ENCODE measurements at places on chromosomes 7 and 10.

DNA sequence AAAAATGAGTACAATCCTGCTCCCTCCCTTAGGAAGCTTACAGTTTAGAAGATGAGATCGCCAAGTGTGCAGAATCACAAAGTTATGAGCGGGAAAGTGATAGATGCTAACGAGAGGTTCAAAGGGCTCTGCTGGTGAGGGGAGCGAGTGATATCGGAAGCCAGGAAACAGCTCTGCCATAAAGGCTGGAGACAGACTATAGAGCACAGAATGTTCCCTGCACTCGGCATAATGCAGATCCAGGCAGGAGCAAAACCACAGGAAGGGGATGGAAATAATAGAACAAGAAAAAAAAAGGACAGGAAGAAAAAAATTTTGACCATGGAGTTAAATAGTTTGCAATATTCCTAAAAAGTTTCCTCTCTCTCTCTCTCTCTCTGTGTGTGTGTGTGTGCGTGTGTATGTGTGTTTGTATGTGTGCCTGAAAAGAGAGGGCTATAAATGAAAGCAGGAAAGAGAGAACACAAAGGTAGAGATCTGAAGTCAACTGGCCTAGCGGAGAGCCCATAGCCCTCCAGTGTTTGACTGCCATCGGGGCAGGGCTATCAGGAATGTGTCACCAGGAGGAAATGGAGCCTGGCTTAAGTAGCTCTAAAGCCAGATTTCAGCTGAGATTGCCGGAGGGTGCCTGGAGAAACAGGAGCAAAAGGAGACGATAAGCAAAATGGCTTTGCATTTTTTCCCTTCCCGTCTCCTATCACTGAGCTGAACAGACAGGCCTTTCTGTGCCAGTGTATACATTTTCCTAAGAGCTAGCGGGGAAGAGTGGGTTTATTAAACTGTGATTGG, 175.8 kb upstream of the LYZL1 start:
- no peak for DNase-seq

DNA sequence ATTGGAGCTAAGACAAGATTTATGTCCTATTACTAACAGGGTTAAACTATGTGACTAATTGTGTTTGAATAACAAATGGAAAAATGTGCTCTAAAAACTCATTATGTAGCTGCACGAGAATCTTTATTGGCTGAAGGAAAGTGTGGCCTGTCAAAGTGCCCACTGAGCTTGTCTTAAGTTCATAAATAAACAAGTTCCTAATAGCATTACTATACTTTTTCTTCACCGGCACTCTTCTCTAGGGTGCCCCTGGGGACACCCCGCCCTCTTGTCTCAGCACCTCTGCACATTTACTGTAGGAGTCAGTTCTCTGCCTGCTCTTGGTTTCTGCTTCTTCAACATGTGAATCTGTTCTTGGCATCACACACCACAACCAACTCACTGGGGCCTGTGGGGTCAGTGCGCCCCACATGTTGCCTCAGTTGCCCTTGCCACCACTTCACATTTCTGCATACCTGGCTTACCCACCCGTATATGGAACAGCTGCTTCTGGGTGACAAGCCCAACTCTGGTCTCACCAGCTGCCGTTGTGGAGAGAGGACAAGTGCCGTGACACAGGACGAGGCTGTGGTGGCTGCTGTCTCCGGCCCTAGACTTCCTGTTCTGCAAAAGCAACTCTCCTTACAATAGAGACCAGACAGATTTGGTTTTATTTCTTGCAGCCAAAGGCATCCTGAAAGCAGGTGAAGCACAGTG, 96.3 kb upstream of the DDC start:
- peak; percentile 30 for DNase-seq

DNA sequence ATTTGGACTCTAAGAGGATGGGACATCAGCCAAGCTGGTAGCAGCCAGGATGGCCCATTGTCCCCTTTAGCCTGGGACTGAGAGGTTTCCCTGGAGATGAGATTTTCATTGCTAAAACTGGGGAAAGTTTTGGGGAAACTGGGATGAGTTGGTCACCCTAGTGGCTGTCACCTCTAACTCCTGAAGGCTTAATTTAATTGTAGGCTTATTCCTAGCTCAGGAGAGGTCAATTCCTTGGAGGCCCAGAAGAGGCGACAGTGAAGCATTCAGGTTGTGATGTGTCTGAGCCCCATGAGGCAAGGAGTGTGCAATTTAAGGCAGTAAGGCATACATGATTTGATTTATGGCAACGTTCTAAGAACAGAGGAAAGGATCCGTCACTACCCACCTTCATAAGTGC, 24.9 kb upstream of the JAZF1 start:
- no peak for DNase-seq

GRCh38 chr7:37089972-37090371, 358.7 kb downstream of the ELMO1 start:
- no peak for DNase-seq

- no peak for DNase-seq
Observed at GRCh38 chr7:883055-884021, 7.0 kb downstream of the GET4 start.
